EL (cell line): ENCODE measurements at places on chromosomes 2 and 18.
A peak's percentile ranks its signal among the peaks of the same experiment; 100 is the strongest.

- DNase-seq, result no peak
Measured at GRCh38 chr18:57787068-57787685, 15.9 kb downstream of the ATP8B1 start.

- peak; percentile 10 for DNase-seq
Measured at GRCh38 chr2:86396291-86396785, 44.8 kb upstream of the KDM3A start.

DNA sequence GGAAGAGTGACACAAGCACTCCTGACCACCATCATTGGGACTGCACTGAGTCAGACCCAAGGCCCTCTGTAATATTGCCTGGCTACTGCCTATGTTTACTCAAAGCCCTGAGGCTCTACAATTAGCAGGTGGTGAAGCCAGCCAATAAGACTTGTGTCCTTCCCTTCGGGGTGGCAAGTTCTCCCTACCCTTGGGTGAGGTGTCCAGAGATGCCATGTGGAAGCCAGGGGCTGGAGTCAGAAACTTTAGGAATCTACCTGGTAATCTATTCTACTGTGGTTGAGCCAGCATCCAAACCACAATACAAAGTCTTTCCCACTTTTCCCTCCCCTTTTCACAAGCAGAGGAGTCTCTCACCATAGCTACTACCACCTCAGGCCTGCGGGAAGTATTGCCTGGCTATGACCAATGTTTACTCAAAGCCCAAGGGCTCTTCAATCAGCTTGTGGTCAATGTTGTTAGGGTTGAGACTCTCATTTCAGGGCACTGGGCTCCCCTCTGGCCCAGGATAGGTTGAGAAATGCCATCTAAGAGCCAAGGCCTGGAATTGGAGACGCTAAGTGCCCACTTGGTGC, 17.6 kb downstream of the DHRS9 start:
- no peak for DNase-seq

DNA sequence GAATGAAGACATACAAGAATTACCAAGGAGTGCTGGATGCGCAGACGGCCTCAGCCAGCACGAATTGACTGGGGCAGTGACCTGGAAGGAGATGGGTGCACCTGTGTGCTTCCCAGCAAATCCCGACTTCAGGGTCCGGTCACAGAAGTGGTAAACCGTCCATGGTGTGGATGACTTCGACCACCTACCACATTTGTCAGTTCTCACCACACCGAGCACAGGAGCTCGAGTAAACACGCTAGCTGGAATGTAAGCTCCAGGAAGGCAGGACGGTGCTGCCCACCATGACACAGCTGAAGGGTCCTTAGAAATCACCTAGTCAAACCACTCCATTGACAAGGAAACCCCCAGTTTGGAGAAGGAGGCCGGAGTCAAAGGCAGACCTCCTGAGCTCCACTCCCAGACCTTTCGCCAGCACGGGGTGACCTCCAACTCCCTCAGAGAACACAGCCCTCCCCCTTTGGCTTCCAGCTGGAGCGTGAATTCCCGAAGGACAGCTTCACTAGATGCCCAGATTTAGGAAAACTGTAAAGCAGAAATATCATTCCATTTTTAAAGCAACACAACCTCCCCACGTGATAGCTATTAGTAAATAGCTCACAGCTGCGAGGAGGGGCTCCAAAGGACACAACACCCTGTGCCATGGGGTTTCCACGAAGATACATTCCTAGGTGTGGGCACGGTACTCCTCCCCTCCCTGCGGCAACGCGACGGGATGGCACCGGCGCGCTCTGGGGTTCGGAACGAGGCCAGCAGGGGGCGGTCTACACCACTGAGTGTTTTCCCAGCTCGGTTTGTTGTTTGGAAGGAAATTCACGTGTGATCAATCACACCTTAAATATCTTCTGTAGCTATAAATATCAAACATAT, 34.1 kb upstream of the GNAL start:
- peak; percentile 28 for DNase-seq

DNA sequence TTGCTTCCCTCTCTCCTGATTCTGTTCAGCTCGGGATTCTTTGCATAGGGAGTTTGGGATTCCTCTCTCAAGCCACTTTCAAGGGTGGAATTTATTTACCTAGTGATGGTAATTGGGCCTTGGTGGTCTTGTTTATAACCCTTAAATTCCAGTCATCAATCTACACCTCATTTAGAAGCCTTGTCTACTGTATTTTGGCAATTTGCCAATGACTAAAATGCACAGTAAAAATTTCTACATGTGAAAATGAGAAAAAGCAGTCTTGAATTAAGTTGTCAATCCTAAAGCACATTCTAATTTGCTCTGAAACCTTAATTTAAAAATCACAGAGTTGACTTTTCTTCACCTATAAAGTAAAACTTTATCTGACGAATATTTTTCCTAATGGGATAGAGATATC, 749.2 kb upstream of the CRIM1 start:
- DNase-seq, result no peak

DNA sequence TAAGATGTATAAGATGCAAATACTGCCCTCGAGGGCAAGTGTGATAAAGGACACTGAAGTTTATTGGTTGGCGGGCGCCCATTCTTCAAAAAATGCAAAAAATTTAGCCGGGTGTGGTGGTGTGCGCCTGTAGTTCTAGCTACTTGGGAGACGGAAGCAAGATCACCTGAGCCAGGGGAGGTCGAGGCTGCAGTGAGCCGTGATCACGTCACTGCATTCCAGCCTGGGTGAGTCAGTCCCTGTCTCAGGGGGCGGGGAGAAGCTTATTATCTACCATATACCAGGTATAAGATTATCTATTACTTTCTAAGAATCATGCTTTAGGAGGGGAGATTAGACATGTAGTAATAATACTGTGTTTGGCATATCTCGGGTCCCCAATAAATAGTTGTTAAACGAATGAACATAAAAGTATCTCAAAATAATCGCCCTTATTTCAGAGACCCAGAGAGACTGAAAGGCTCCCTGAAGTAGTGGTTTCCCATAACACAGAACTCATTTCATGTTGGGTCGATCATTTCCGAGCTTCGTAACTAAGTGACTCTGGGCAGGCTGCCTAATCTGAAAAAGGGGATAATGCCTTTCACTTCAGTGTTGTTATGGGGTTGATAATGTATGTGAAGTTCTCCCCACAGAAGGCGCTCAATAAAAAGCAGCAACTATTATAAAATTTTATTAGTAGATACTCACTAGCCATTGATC, 1.2 kb upstream of the SELENOI start:
- DNase-seq, result peak; percentile 51

DNA sequence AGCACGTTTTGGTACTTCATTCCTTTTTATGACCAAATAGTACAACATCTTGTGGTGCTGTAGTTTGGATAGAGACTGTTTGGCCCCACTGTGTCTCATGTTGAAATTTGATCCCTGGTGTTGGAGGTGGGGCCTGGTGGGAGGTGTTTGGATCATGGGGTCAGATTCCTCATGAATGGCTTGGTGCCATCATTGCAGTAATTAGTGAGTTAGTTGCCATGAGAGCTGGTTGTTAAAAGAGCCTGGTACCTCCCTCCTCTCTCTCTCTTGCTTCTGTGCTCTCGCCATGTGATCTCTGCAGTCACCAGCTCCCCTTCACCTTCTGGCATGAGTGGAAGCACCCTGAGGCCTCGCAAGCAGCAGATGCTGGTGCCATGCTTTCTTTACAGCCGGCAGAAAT, 50.9 kb downstream of the NCAPH start:
- DNase-seq, result no peak

GRCh38 chr2:174673440-174673839, 75.8 kb upstream of the WIPF1 start:
- DNase-seq, result no peak

- peak; percentile 13 for DNase-seq
Measured at GRCh38 chr2:42238644-42239288, 69.6 kb downstream of the EML4 start.

DNA sequence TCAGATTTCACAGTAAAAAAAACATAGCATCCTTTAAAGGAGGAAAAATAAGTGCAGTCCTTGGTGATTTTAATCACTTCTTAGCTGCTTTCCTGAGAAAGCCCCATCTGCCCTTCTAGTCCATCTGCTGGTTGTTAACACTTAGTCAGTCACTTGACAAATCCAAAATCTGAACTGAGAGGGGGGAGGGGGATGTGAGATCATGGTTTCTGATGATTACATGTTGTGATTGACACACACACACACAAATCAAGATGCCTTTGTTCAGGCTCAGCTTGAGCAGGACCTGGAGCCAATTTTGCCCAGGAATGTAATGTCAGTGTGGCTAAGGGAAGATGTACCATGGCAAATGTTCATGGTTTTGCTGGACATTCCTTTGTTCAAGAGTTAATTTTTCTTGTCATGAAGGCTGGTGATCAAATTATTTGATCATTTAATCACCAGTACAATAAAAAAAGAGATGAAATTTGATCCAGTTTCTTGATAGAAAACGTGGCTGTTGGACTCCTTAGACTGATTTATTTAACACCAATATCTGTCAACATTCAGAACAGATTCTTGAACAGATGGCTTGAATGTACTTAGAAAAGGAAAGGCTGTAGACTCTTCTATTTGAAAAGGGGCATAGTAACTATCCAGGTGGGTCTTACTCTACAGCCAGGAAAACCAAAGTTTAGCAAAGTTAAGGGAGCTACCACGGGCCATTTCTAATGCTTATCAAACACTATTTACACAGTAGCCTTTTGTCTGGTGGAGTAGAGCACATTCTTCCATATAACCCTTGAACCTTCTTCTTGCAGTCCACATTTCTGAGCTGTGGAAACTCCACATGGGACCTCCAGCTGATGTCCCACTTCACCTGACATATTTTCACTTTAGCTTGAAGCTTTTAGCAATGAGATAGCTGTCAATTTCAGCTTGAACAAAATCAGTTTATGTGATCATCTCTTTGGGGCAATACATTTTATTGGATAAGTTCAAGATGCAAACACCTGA, 408.7 kb downstream of the PIK3C3 start:
- no peak for DNase-seq

GRCh38 chr2:174892546-174892945, 112.6 kb downstream of the CHN1 start:
- no peak for DNase-seq

- DNase-seq, result no peak
Measured at GRCh38 chr2:218996937-218997336, 3.7 kb upstream of the CRYBA2 start.

GRCh38 chr18:69954719-69955480, 7.2 kb upstream of the CD226 start:
- no peak for DNase-seq
